Kasumi-1 (cell line): ENCODE measurements at places on chromosomes 11 and 22.

GRCh38 chr11:111697933-111698371, 68.2 kb downstream of the PPP2R1B start:
- DNase-seq = no peak

- DNase-seq = no peak
These were observed 80.8 kb upstream of the MTNR1B start for GRCh38 chr11:92888696-92889095.

DNA sequence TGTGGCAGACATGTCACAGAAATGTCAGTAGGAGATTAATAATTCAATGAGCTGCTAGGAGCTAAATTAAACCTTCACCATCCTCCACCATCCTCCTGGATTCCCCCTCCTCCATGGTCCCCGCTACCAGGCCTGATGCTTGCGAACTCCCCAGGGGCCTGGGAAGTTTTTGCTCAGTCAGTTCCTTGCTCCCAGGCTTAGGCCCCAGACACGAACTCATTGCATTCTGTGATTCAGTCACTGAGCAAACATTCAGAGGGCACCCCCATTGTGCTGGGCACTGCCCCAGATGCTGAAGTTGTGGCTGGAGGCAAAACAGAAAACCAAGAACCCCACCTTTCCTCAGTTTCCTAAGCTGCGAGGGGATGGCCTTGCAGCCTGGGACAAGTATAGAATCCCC, 14.3 kb downstream of the NPTXR start:
- no peak for DNase-seq

- DNase-seq = no peak
These were observed 110.0 kb downstream of the TP53I11 start for GRCh38 chr11:44840521-44841251.

DNA sequence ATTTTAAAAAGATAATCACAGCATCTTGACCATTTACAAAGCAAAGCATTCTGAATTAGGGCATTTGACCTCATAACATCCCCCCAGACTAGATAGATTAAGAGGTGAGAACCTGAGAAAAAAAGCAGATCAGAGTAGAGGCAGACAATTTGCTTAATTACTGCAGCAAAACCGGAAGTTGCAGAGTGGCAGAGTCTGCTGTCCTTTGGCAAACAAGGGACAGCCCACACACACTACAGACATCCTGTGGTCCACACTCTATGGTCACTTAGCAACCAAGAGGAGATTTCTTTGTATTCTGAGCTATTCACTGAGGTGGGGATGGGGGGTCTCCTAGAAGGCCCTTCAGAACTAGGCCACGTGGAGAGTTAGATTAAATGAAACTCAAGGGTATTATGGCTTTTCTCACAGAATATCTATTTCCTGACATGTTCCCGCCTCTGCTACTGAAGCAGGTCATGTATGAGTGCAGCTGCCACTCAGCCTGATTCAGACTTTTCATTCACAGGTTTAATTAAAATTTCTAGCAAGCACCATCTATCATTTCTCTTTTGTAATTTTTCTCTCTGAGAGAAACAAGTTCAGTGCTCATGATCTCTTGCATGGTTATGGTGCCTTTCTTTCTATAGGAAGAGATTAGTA, 48.5 kb downstream of the SVIP start:
- DNase-seq = no peak

- DNase-seq = peak; percentile 44
These were observed 128.6 kb upstream of the DDI1 start for GRCh38 chr11:103907548-103908455.

DNA sequence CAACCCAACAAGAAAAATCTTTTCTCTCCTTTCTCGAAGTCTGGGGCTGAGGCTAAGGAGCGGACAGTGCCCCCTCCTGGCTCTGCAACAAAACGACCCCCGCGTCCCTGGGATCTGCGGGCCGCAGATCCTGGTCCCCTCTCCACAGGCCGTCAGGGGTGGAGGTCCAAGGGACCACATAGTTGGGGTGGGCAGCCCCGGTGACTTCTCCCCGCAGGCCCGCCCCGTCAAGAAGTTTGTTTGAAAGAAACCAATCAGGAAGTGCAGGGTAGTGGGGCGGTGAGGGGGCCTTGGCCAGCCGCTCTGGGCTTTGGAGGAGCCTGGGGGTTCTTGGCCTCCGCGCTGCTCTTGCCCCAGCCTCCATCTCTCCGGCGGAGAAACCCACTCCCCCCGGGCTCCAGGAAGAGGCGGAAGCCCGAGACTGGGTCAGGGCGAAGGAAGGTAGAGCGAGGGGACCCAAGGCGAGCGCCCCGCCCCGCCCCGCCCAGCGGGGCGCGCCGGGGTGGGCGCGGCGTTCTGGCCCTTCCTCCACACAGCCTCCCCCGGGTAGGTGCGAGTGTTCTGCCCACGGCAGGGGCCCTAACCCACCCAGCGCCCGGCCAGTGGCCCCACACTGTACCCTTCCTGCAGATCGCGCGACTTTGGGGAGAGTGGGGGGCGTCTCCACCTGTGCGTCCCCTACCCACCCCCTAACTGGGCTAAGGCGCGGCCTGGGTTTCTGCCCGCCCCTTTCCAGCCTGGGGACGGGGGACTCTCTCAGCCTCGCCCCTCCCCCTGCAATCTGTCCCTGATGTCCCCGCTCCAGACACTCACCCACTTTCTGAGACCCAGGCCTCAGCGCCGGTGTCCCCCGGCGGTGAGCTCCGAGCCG, 1.3 kb downstream of the TP53I11 start:
- peak; percentile 26 for DNase-seq

DNA sequence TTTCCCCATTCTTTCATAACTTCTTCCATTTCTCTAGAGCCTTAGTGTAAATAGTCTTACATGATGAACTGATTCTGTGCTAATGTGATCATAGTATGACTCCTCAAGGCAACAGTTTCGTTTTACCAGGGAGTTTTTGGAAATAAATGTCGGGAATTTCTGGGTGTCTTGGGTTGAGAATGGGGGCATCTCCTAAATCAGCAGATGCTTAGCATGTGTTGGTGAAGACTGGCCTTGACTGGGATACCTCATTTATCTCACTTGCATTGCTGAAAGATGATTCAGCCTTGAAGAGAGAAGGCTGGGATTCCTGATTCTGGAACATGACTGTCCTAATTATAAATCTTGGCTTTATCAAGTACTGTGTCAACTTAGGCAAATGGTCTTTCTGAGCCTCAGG, 115.7 kb upstream of the C11orf87 start:
- no peak for DNase-seq

DNA sequence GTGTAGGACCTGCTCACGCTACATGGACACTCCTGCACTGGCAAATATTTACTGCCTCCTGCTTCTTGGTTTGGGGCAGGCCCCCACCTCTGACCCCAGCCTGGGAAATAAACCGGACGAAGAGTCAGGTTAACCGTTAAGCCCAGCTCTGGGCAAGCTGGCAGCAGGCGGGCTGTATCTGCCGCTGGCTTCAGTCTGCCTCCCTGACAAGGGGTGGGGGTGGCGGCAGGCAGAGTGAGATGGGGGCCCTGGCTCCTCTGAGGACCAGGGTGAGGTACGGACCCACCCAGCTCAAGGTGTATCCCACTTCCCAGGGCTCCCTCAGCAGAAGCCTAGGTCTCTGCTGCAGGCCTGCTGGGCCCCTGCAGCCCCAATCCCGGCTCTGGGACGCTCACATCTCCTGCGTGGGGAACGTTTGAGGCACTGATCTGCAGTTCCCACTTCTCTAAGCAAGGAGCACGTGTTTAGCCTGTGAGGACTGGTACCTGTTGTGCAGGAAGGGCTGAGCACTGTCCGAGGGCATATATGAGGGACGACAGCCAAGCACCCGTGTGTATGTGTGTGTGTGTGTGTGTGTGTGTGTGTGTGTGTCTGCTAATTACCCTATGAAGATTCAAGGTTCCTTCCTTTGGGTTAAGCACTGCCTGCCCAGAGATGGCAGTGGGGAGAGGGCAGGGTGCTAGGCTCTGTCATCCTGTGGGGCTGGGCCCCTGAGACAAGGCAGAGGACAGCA, 1.1 kb upstream of the LRRC75B start:
- DNase-seq = no peak

DNA sequence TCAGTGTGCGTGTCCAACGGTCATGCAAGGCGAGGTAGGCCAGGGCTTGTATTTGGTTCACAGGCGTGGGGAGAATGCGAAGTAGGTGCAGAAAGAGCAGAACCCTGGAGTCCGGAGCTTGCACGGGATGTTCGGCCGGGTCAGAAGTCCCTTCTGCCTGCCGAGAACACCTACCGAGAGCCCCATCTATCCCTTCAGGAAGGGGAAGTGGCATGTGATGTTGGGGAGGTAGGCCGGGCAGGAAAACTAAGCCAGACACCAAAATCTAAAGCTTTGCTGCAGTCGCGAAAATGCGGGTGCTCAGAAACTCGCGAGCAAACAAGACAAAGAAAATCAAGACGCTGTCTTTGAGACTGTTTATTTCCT, 435 bp upstream of the TAF6L start:
- peak; percentile 76 for DNase-seq

DNA sequence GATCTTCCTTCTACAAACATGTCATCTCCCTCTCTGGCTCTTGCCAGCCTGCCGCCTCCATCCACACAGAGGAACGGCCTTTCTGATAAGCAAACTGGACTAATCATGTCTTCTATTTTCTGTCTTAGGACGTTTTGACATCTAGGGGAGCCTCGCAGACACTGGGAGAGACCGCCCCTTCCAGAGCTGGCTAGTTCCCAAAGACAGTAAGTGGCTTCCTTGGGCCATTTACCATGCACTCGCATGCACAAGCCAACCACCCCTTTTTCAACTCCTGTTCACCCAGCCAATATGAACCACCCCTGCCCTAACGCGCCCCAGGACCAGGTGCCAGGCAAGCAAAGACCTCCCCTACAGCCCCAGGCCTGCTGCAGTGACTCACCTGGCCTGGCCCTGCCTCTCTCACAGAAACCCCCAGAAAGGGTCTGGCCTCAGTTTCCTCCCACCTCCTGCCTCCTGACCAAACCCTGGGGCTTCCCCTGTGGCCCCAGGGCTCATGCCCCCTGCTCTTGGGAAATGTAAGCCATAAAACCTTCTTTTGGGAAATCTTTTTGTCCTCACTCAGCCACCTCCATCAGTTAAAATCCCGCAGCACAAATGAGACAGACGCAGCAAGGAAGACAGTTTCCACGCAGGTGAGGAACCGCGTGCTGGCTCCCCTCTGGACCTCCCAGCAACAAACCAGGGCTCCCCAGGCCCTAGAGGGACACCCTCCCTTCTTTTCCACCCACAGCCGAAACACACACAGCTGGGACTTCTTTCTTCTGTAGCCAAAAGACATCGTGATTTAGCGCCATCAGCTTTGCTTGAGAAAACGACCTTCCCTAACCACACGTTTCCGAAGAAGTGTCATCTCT, 38.5 kb downstream of the SHANK2 start:
- DNase-seq = no peak

- no peak for DNase-seq
These were observed 112.7 kb downstream of the FAR1 start for GRCh38 chr11:13781153-13781552.

GRCh38 chr11:34416088-34416487, 22.6 kb upstream of the CAT start:
- no peak for DNase-seq

GRCh38 chr11:120501976-120502755, 9.4 kb upstream of the GRIK4 start:
- DNase-seq = no peak

DNA sequence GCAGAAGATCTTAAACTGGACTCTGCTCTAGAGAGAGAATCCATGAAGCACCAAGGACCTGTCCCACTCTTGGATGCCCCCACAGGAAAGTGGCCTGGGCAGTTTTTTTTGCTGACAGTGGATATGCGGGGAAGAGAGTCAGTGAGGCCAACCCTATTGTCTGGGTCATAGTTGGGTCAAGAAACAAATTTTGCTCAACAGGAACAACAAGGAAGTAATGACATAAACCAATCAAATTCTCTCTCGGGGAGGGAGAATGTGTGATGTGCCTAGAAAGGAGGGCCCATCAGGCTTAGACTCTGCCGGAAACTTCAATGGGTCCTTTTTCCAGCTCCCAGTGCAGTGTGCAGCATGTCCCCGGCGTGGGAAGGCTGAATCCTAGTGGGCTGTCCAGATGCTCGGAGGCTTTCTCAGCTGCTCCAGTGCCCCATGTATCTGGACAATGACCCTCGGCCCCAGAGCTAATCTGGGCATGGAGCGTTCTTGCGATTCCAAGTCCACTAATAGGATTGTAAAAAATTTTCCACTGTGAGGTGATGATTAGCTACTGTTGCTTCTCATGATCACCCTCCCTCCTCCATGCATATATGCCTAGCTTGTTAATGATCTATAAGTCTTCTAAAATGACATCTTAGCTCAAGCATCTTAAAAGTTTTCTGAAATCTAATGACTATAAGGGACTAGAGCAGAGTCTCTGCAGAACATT, 101.0 kb downstream of the SNX19 start:
- DNase-seq = no peak

DNA sequence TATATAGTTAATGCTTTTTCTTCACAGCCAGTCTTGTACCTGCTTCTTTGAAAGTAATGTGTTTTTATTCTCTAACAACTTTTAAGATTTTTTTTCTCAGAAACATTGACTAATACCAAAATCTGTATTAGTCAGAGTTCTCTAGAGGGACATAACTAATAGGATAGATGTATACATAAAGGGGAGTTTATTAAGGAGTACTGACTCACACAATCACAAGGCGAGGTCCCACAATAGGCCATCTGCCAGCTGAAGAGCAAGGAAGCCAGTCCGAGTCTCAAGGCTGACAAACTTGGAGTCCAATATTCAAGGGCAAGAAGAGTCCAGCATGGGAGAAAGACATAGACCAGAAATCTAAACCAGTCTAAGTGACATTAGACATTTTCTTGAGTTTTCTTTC, 140.0 kb downstream of the RAB38 start:
- no peak for DNase-seq

- no peak for DNase-seq
These were observed 146.0 kb downstream of the BBOX1 start for GRCh38 chr11:27186580-27186979.

DNA sequence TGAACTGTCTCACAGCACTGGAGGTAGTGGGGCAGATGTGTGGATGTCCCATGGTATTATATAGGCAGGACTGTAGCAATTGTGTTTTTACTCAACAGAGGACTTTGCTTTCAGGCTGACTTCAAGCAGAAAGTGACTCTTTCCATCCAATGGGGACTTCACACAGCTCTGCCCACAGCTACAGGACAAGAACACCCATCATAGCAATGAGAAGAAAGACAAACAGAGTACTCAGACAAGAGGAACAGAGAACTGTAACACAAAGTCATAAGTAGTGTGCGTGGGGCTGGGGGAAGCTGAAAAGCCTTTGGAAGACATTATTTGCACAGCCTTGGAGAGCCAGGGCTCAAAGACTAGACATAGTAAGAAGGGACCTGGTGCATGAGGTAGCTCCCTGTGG, 70.3 kb downstream of the CCDC81 start:
- DNase-seq = no peak

- no peak for DNase-seq
These were observed 413.7 kb upstream of the FAT3 start for GRCh38 chr11:91810871-91811270.

- DNase-seq = peak; percentile 30
These were observed 32.8 kb upstream of the CTTN start for GRCh38 chr11:70365544-70365927.

DNA sequence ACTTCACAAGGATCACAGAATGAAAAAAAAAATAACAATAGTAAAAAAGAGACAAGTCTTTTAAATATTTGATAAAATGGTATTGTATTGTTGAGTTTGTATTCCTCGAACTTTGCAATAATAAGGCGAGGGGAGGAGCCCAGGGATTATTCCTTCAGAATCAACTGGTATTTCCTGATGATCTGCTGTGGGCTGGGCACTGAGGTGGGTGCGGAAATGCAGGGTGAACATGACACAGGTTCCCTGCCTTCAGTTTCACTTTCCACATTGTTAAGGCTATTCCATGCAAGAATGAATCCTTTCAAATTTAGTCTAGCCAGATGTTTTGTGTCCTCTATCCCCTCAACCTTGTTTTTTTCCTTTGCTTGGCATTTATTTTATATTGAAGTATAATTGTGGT, 2.1 kb upstream of the EIF3M start:
- DNase-seq = no peak
